ENCODE measurements at places on chromosomes 11 and 22. TPM values are rescaled to one million over a fixed set of nuclear protein-coding genes. Genes with fewer than 3 reads are reported as not detected.

DNA sequence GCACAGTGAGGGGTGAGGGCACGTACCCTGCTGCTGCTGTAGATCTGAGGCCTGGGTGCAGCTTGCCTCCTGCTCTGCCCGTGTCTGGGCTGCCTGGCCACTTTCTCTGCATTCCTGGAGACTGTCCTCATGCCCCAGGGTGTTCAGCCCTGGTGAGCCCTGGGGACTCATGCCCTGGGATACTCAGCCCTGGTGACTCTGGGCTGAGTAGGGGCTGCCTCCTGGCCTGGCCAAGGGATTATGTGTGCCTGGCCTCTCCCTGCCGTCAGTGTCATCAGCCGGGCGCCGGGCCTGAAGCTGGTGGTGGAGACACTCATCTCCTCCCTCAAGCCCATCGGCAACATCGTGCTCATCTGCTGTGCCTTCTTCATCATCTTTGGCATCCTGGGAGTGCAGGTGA, 94.7 kb downstream of the CACNA1I start:
- no peak for DNase-seq
- H3K36me3 ChIP-seq = no peaks in the 10 kb centered on the region
- H3K27ac ChIP-seq = no peak overlapping the region
- H3K4me1 ChIP-seq = peaks cover 7% of the 10 kb centered on the region
- H3K27me3 ChIP-seq = peaks cover 76% of the 10 kb centered on the region

GRCh38 chr11:9688716-9689511, 25.0 kb downstream of the SWAP70 start:
- DNase-seq = no peak
- H3K27me3 ChIP-seq = no peaks in the 10 kb centered on the region
- H3K36me3 ChIP-seq = no peaks in the 10 kb centered on the region
- H3K4me3 ChIP-seq = no peak overlapping the region
- no peak overlapping the region for H3K27ac ChIP-seq
- peaks cover 16% of the 10 kb centered on the region for H3K4me1 ChIP-seq

DNA sequence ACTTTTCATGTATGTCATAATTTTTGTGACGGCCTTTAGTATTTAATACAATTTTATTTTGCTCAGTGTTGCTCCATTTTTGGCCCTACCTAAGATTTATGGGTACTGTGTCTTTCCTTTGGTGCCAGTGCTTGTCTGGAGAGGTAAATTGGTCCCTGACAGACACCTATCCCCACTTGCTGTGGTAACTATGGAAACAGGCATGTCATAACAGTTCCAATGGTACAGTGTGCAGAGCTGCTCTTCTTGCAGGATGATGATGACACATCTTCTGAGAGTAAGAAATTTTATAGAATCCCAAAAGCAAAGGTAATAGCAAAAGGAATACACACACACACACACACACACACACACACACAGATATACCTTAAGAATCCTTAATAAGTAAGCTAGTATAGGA, 118.5 kb downstream of the ELP4 start:
- no peaks in the 10 kb centered on the region for H3K36me3 ChIP-seq
- no peak overlapping the region for H3K4me3 ChIP-seq
- H3K4me1 ChIP-seq = no peaks in the 10 kb centered on the region
- no peak overlapping the region for H3K27ac ChIP-seq
- no peaks in the 10 kb centered on the region for H3K27me3 ChIP-seq

- peaks cover 32% of the 10 kb centered on the region for H3K27me3 ChIP-seq
- H3K4me3 ChIP-seq = no peak overlapping the region
- no peaks in the 10 kb centered on the region for H3K4me1 ChIP-seq
- DNase-seq = no peak
- no peaks in the 10 kb centered on the region for H3K36me3 ChIP-seq
These were observed 7.4 kb upstream of the SLC22A12 start for GRCh38 chr11:64583296-64584262.

The TMEM121B gene
- total RNA-seq = 1.1 TPM

The TMEM191C gene
- total RNA-seq = 4.2 TPM

- peaks cover 8% of the 10 kb centered on the region for H3K4me1 ChIP-seq
- no peaks in the 10 kb centered on the region for H3K36me3 ChIP-seq
These were observed 1041.0 kb upstream of the CNTN5 start for GRCh38 chr11:97979741-97980140.

- DNase-seq = no peak
- no peaks in the 10 kb centered on the region for H3K27me3 ChIP-seq
- peaks cover 9% of the 10 kb centered on the region for H3K4me1 ChIP-seq
- no peak overlapping the region for H3K27ac ChIP-seq
These were observed 393.1 kb downstream of the ETS1 start for GRCh38 chr11:128194216-128194615.

The C11orf71 gene
- 7.1 TPM for total RNA-seq

The BLID gene
- total RNA-seq = 1.2 TPM

The CYTH4 gene
- total RNA-seq = not detected

- H3K4me1 ChIP-seq = peaks cover 31% of the 10 kb centered on the region
- H3K4me3 ChIP-seq = no peak overlapping the region
- no peaks in the 10 kb centered on the region for H3K36me3 ChIP-seq
- no peak for DNase-seq
- H3K27me3 ChIP-seq = no peaks in the 10 kb centered on the region
These were observed 159.7 kb downstream of the DBX1 start for GRCh38 chr11:20000351-20001134.

The TMEM86A gene
- total RNA-seq = 6.6 TPM

The YWHAH gene
- 57.8 TPM for total RNA-seq

GRCh38 chr22:50691521-50691920, 18.9 kb downstream of the SHANK3 start:
- H3K27ac ChIP-seq = no peak overlapping the region
- H3K4me1 ChIP-seq = peaks cover 5% of the 10 kb centered on the region
- no peak for DNase-seq
- H3K27me3 ChIP-seq = peaks cover 28% of the 10 kb centered on the region

GRCh38 chr22:33639588-33640254, 280.6 kb downstream of the LARGE1 start:
- H3K4me3 ChIP-seq = no peak overlapping the region
- peaks cover 19% of the 10 kb centered on the region for H3K36me3 ChIP-seq
- peak overlapping the region; percentile 1 for H3K27ac ChIP-seq
- peaks cover 3% of the 10 kb centered on the region for H3K4me1 ChIP-seq
- no peaks in the 10 kb centered on the region for H3K27me3 ChIP-seq

- H3K36me3 ChIP-seq = peaks cover 4% of the 10 kb centered on the region
- no peak overlapping the region for H3K27ac ChIP-seq
- DNase-seq = no peak
- H3K4me3 ChIP-seq = no peak overlapping the region
- H3K4me1 ChIP-seq = peaks cover 13% of the 10 kb centered on the region
- no peaks in the 10 kb centered on the region for H3K27me3 ChIP-seq
These were observed 13.5 kb upstream of the EHD1 start for GRCh38 chr11:64891880-64892279.

The IFITM10 gene
- 2.2 TPM for total RNA-seq

The SPON1 gene
- 30.9 TPM for total RNA-seq

GRCh38 chr22:23789121-23789520, 2.4 kb downstream of the SMARCB1 start:
- DNase-seq = no peak
- H3K4me1 ChIP-seq = peaks cover 48% of the 10 kb centered on the region
- H3K4me3 ChIP-seq = peak overlapping the region; percentile 80
- no peaks in the 10 kb centered on the region for H3K27me3 ChIP-seq
- H3K36me3 ChIP-seq = peaks cover 8% of the 10 kb centered on the region

The OR10S1 gene
- not detected for total RNA-seq

DNA sequence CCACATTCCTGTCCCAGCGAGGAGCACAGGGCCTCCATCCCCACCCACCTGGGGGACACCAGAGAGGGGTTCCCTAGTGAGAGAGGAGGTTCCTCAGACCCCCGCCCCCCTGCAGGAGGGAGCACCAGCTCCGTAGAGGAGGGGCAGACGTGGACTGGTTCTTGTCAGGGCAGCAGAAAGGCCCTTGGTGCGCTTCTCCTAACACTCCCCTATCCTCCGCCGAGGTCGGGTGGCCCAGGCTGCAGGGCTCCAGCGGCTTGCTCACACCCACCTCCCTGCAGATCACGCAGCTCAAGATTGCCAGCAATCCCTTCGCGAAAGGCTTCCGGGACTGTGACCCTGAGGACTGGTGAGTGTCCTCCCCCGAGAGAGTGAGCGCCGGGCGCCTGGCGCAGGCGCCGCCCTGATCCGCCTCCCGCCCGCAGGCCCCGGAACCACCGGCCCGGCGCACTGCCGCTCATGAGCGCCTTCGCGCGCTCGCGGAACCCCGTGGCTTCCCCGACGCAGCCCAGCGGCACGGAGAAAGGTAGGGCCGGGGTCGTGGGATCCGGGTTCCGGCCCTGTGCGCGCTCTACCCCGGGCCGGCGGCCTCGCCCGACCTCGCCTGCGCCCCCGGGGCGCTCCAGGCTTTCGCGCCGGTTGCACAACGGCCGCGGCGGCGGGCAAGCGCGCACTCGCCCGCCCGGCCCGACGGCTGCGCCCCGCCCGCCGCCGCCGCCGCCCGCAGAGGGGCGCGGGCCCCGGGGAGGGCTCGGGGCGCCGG, 5.1 kb downstream of the TBX1 start:
- H3K27me3 ChIP-seq = peaks cover 84% of the 10 kb centered on the region
- peak overlapping the region; percentile 34 for H3K4me3 ChIP-seq
- peaks cover 9% of the 10 kb centered on the region for H3K4me1 ChIP-seq
- H3K36me3 ChIP-seq = no peaks in the 10 kb centered on the region
- DNase-seq = no peak
- H3K27ac ChIP-seq = no peak overlapping the region

- H3K36me3 ChIP-seq = no peaks in the 10 kb centered on the region
- H3K27ac ChIP-seq = no peak overlapping the region
- H3K27me3 ChIP-seq = peaks cover 4% of the 10 kb centered on the region
These were observed 96.9 kb upstream of the LARGE1 start for GRCh38 chr22:34017205-34017604.

The BRSK2 gene
- total RNA-seq = 4.9 TPM

GRCh38 chr11:132683602-132684001, 848.7 kb downstream of the OPCML start:
- no peaks in the 10 kb centered on the region for H3K36me3 ChIP-seq
- H3K4me3 ChIP-seq = no peak overlapping the region
- no peak overlapping the region for H3K27ac ChIP-seq
- H3K4me1 ChIP-seq = no peaks in the 10 kb centered on the region

GRCh38 chr11:119505861-119506260, 82.9 kb upstream of the THY1 start:
- H3K27me3 ChIP-seq = peaks cover 41% of the 10 kb centered on the region
- no peak overlapping the region for H3K4me3 ChIP-seq
- DNase-seq = no peak
- no peaks in the 10 kb centered on the region for H3K4me1 ChIP-seq
- no peaks in the 10 kb centered on the region for H3K36me3 ChIP-seq
- no peak overlapping the region for H3K27ac ChIP-seq

The DTX4 gene
- 37.7 TPM for total RNA-seq

DNA sequence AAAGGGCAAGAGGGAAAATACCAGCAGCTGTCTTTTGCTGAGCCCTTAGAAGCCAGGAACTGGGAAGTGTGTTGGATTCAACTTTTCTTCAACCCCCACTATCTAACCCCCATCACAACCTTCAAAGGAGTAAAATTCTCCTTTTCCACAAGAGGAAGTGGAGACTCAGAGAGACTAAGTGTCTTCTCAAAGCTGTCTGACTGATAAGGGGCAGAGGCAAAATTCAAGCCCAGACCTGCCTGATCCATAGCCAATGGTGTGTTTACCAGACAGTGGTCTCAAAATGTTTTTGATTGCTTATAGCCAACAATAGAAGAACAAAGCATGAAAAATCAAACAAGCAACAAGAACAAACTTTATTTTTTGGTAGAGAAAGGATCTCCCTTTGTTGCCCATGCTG, 707.0 kb downstream of the NTM start:
- H3K36me3 ChIP-seq = no peaks in the 10 kb centered on the region
- H3K4me1 ChIP-seq = peaks cover 16% of the 10 kb centered on the region
- H3K27me3 ChIP-seq = no peaks in the 10 kb centered on the region
- no peak overlapping the region for H3K27ac ChIP-seq

- H3K4me1 ChIP-seq = peaks cover 13% of the 10 kb centered on the region
- H3K4me3 ChIP-seq = no peak overlapping the region
- no peaks in the 10 kb centered on the region for H3K27me3 ChIP-seq
- H3K27ac ChIP-seq = no peak overlapping the region
- DNase-seq = no peak
These were observed 128.4 kb downstream of the FAM76B start for GRCh38 chr11:95661162-95661561.

The GRAP2 gene
- not detected for total RNA-seq

GRCh38 chr11:44985721-44986120, 35.0 kb upstream of the TP53I11 start:
- H3K36me3 ChIP-seq = no peaks in the 10 kb centered on the region
- no peak overlapping the region for H3K4me3 ChIP-seq
- no peak overlapping the region for H3K27ac ChIP-seq
- no peaks in the 10 kb centered on the region for H3K4me1 ChIP-seq
- peaks cover 10% of the 10 kb centered on the region for H3K27me3 ChIP-seq
- no peak for DNase-seq

- H3K36me3 ChIP-seq = peaks cover 6% of the 10 kb centered on the region
- no peak overlapping the region for H3K27ac ChIP-seq
- no peak for DNase-seq
- peaks cover 32% of the 10 kb centered on the region for H3K4me1 ChIP-seq
- no peaks in the 10 kb centered on the region for H3K27me3 ChIP-seq
- no peak overlapping the region for H3K4me3 ChIP-seq
These were observed 28.1 kb downstream of the GNB1L start for GRCh38 chr22:19826619-19826950.

- DNase-seq = no peak
- no peak overlapping the region for H3K27ac ChIP-seq
- H3K27me3 ChIP-seq = peaks cover 73% of the 10 kb centered on the region
- H3K4me1 ChIP-seq = peaks cover 6% of the 10 kb centered on the region
- H3K4me3 ChIP-seq = no peak overlapping the region
These were observed 23.2 kb upstream of the GLYATL1B start for GRCh38 chr11:59062602-59063529.

The OMP gene
- total RNA-seq = 1.5 TPM

DNA sequence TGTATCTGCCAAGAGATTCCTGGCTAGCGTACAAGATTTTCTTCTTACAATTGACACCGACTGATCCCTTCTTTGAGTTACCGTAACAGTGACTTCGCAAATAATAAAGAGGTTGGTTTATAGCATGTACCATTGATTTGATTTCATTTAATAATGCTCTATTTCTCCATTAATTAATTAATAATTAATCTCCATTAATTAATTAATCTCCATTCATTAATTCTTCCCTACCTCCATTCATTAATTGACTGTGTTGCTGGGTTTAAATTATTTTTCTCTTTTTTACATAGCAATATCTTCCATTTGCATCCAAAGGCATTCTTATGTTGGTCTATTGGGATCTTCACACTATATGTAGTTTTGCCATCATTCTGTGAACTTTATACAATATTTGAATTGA, 21.0 kb downstream of the OR5AS1 start:
- no peak for DNase-seq
- H3K4me1 ChIP-seq = no peaks in the 10 kb centered on the region
- H3K36me3 ChIP-seq = no peaks in the 10 kb centered on the region
- no peaks in the 10 kb centered on the region for H3K27me3 ChIP-seq
- no peak overlapping the region for H3K4me3 ChIP-seq

The MS4A3 gene
- total RNA-seq = not detected

The P2RY2 gene
- total RNA-seq = 4.5 TPM

- H3K4me3 ChIP-seq = no peak overlapping the region
- no peaks in the 10 kb centered on the region for H3K36me3 ChIP-seq
- H3K27ac ChIP-seq = no peak overlapping the region
- no peaks in the 10 kb centered on the region for H3K27me3 ChIP-seq
- DNase-seq = no peak
- peaks cover 40% of the 10 kb centered on the region for H3K4me1 ChIP-seq
These were observed 5.9 kb upstream of the PACSIN3 start for GRCh38 chr11:47192111-47192510.

GRCh38 chr11:20458905-20459632, 71.6 kb downstream of the PRMT3 start:
- H3K4me1 ChIP-seq = peaks cover 3% of the 10 kb centered on the region
- H3K36me3 ChIP-seq = peaks cover 8% of the 10 kb centered on the region
- no peaks in the 10 kb centered on the region for H3K27me3 ChIP-seq
- no peak overlapping the region for H3K27ac ChIP-seq
- no peak overlapping the region for H3K4me3 ChIP-seq

The FTH1 gene
- 1,460 TPM for total RNA-seq
